Activated effector memory CD4-positive, alpha-beta T cell treated with anti-CD3 and anti-CD28 coated beads, Interleukin-2, amount 50 U/mL, for 16 hours (primary cell): ENCODE measurements at places on chromosomes 4 and X.

DNA sequence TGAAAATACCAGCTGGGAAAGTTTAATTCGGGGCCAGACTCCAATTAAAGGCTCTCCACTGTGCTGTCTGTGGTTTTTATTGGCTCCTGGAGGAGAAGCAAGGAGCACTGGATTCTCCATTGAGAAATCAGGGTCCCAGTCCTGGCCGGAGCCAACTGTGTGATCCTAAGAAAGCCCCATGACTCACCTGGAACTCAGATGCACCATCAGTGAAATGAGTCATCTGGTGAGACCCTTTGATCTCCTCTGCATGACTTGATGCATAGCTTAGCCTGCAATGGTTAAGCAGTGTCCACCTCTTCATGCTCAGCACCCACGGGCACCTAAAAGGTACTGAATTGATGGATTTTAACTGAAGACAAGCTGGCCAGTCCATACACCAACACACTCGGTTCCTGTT, 119.2 kb upstream of the VCX3B start:
- no peak for DNase-seq

DNA sequence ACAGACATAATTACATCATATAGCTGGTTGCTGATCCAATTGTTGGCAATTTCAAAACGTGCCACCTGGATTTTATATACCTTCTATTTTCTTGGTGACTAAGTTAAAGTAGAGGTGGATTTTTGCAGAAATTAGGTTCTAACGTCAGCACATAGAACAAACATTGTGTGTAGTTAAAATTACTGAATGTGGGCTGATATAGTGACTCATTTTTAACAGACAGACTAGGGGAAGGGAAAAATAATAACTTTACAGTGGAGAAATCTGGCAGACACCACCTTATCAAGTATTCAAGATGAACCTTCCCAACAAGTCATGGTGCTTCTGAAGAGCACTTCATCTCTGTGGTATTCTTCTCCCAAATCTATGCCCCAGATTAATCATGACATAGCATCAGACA, 134.5 kb downstream of the UCHL1 start:
- no peak for DNase-seq

- no peak for DNase-seq
These were observed 1.5 kb downstream of the TMEM156 start for GRCh38 chr4:39030725-39031124.

DNA sequence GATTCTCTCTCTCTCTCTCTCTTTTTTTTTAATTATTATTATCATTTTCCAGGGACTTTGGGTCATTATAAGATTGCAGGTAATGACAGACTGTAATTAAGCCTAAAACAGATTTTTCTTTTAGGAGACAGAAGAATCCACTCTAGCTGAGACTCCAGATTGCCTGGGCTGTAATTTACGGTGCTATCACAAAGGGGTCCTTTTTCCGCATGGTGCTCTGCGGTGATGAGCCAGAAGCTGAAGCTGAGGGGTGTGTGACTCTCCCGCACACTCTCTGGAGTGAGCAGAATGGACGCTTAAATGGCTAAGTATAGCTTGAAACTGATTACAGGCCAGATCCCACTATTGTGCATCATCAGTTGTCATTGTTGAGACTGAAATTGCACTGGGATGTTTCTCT, 50.0 kb downstream of the LGI2 start:
- no peak for DNase-seq

- no peak for DNase-seq
These were observed 548 bp downstream of the TLR1 start for GRCh38 chr4:38803833-38804653.

DNA sequence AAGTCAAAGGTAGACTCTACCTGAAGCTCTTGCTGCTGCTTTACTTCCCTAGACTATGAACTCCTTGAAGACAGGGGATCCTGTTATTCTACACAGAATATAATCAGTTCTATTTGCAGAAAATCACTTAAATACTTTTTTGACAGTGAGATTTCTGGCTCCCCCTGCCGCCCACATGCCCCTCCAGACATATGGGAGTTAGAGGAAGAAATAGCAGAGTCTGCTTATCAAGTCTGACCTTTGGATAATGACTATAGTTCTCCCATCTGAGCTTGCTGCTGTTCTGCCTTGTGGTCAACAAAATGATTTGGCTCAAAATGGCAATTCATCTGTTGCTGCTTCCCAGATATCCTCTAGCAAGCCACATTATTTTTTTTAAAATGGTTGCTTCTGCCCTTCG, 101.1 kb downstream of the ENOX2 start:
- DNase-seq = no peak

DNA sequence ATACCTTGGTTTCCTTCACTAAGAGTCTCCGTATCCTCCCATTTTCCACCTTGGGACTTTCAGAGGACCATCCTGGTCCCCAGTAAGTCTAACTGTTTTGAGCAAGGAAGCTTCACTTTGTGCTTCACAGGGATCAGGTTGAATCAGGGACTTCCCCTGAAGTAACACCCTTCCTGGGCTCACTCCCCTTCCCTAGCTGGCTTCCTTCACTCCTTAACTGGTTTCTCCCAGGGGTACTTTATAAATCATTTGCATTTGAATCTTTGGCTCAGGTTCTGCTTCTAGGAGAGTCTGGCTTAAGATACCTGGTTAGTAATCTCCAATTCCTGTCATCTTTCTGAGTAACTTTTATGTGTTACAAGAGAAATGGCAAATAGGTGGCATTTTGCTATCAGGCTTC, 24.5 kb upstream of the GRIA2 start:
- DNase-seq = no peak

- no peak for DNase-seq
These were observed 165.5 kb upstream of the SLIT2 start for GRCh38 chr4:20086067-20086798.

GRCh38 chr4:84401701-84402306, 97.3 kb downstream of the NKX6-1 start:
- DNase-seq = no peak

GRCh38 chr4:122003335-122003734, 51.5 kb upstream of the TRPC3 start:
- peak; percentile 64 for DNase-seq
